ENCODE measurements at places on chromosomes 6 and 20. TPM values are rescaled to one million over a fixed set of nuclear protein-coding genes. Genes with fewer than 3 reads are reported as not detected.

DEFB128 gene
- total RNA-seq, result not detected

TCF15 gene
- total RNA-seq, result 8.4 TPM

MICB gene
- total RNA-seq, result 1.8 TPM

ZNF391 gene
- 1.6 TPM for total RNA-seq

RWDD2A gene
- total RNA-seq, result 3.4 TPM

TJAP1 gene
- 18.6 TPM for total RNA-seq

ENPP4 gene
- total RNA-seq, result 15.1 TPM

DOK5 gene
- total RNA-seq, result 9.2 TPM

KIAA1755 gene
- total RNA-seq, result 4.9 TPM

CEP250 gene
- total RNA-seq, result 18.8 TPM

NOTCH4 gene
- total RNA-seq, result 17.4 TPM

ANGPT4 gene
- total RNA-seq, result not detected

DNA sequence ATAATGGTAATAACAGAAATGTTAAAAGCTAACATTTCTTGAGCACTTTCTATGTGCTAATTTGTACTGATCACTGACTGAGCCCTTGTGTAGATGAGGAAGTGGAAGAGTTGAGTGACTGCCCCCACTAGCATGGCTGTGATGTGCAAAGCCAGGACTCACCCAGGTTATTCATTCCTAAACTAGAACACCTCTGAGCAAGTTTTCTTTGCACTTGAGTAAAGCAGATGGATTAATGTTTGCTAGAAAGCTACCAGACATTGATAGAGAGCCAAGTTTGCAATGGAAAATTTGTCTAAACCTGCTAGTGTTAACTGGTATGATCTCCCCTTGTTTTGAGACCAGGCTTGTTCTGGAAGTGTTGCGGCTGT lies 467.4 kb upstream of the PLCB4 start:
- no peak overlapping the region for H3K4me3 ChIP-seq
- DNase-seq, result no peak
- no peaks in the 10 kb centered on the region for H3K27me3 ChIP-seq
- H3K27ac ChIP-seq, result peak overlapping the region; percentile 69
- H3K4me1 ChIP-seq, result no peaks in the 10 kb centered on the region

- peaks cover 16% of the 10 kb centered on the region for H3K4me1 ChIP-seq
- peaks cover 33% of the 10 kb centered on the region for H3K36me3 ChIP-seq
- H3K27ac ChIP-seq, result no peak overlapping the region
- no peak for DNase-seq
These were observed 21.0 kb downstream of the PRDM1 start for GRCh38 chr6:106107043-106107613.

DNA sequence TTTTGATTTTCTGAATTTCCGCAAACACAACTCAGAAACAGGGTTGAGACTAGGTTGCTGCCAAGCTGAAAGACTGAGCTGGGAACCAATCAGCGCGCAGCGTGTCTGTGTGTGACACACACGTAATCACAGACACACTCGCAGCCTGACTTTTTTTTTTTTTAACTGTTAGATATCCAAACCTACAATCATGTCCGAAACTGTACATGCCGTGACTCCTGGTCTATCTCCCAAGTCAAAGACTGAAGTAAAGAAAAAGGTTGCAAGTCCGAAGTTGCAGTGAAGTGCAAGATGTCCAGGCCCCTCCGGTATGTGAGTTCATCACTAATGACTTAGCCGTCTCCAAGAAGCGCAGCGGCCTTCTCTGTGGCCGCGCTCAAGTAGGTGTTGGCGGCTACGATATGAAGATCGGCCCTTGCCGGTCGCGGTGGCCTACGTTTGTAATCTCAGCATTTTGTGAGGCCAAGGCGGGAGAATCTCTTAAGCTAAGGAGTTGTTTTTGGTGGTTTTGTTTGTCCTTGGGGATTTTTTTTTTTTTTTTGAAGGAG lies 108.2 kb downstream of the HFE start:
- H3K27me3 ChIP-seq, result no peaks in the 10 kb centered on the region
- peak overlapping the region; percentile 42 for H3K27ac ChIP-seq
- no peaks in the 10 kb centered on the region for H3K36me3 ChIP-seq
- peak overlapping the region; percentile 32 for H3K4me3 ChIP-seq
- peak; percentile 93 for DNase-seq
- peaks cover 45% of the 10 kb centered on the region for H3K4me1 ChIP-seq

DNA sequence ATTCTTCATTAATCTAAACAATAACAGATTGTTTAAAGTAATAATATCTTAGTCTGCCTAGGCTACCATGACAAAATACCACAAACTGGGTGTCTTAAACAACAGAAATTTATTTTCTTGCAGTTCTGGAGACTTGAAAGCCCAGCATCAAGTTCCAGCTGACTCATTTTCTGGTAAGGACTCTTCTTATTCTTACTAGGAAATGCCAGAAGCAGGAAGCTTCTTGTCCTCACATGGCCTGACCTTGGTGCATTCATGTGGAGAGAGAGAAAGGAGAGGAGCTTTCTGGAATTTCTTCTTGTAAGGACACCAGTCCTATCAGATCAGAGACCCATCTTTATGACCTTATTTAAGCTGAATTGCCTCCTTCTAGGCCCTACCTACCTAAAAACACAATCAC lies 110.5 kb downstream of the ANKRD60 start:
- H3K27me3 ChIP-seq, result no peaks in the 10 kb centered on the region
- DNase-seq, result no peak
- peaks cover 7% of the 10 kb centered on the region for H3K4me1 ChIP-seq
- no peak overlapping the region for H3K27ac ChIP-seq

- no peak overlapping the region for H3K4me3 ChIP-seq
- no peaks in the 10 kb centered on the region for H3K27me3 ChIP-seq
- H3K36me3 ChIP-seq, result no peaks in the 10 kb centered on the region
- no peak for DNase-seq
- H3K4me1 ChIP-seq, result peaks cover 8% of the 10 kb centered on the region
These were observed 32.7 kb downstream of the OGFRL1 start for GRCh38 chr6:71321314-71321713.

GRCh38 chr6:170584954-170585498 lies 589 bp upstream of the PDCD2 start:
- DNase-seq, result no peak
- H3K27ac ChIP-seq, result peak overlapping the region; percentile 88
- H3K27me3 ChIP-seq, result no peaks in the 10 kb centered on the region
- peaks cover 29% of the 10 kb centered on the region for H3K36me3 ChIP-seq

GRCh38 chr6:144500892-144501291 lies 215.8 kb downstream of the UTRN start:
- no peaks in the 10 kb centered on the region for H3K27me3 ChIP-seq
- DNase-seq, result no peak
- H3K4me3 ChIP-seq, result no peak overlapping the region
- H3K36me3 ChIP-seq, result no peaks in the 10 kb centered on the region
- H3K27ac ChIP-seq, result no peak overlapping the region
- H3K4me1 ChIP-seq, result peaks cover 4% of the 10 kb centered on the region

DNA sequence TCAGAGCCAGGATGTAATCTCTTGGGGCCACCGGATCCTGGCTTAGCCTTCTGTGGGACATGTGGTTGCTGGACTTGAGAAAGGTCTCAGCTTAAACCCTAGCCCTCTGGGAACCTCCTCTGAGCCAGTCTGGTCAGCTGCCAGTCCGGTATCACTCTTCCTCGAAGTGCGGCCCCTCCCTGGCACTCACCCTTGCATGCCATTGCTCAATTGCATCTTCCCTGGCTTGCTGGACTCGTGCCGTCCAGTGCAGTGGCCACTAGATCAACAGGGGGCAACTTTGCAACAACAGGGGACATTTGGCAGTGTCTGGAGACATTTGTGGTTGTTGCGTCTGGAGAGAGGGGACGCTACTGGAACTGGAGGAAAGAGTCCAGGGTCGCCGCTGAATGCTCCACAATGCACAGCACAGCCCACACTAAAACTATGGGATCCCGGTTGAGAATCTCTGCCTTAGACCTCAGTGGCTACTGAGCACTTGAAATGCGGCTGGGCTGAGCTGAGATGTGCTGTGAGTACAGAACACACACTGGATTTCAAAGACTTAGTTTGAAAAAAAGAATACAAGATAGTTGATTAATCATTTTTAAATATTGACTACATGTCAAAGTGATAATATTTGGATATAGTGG lies 152.1 kb downstream of the TFAP2C start:
- H3K4me1 ChIP-seq, result no peaks in the 10 kb centered on the region
- no peaks in the 10 kb centered on the region for H3K36me3 ChIP-seq
- H3K27me3 ChIP-seq, result peaks cover 33% of the 10 kb centered on the region
- no peak overlapping the region for H3K27ac ChIP-seq
- DNase-seq, result no peak
- no peak overlapping the region for H3K4me3 ChIP-seq

DNA sequence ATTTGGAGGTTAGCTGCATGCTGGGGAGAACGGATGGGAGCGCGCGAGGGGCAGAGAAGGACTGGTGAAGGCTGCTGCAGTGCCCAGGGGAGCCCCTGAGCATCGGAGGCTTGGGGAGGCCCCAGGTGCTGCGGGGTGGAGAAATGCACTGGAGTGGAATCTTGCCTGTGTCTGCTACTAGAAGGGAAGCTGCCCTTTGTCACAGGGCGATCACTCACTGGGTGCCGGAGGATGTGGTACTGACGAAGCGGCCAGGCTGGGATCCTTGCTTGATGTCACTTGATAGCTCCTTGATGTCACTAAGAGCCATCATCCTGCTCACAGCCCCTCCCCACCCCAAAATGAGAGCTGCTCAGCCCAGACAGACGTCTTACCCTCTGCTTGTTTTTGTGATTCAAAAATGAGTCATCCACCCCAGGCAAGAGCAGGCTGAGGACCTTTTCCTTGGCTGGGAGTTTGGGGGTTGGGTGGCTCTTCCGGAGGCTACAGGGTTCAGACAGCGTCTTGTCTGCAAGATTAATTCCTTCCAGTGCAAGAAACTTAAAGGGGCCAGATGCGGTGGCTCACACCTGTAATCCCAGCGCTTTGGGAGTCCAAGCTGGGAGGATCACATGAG lies 62.6 kb upstream of the PMEPA1 start:
- no peak for DNase-seq
- H3K4me1 ChIP-seq, result no peaks in the 10 kb centered on the region
- H3K27me3 ChIP-seq, result no peaks in the 10 kb centered on the region

- H3K27ac ChIP-seq, result no peak overlapping the region
- H3K27me3 ChIP-seq, result no peaks in the 10 kb centered on the region
- H3K36me3 ChIP-seq, result no peaks in the 10 kb centered on the region
- H3K4me1 ChIP-seq, result no peaks in the 10 kb centered on the region
- DNase-seq, result no peak
These were observed 74.2 kb downstream of the IRF4 start for GRCh38 chr6:465531-466348.

- peaks cover 19% of the 10 kb centered on the region for H3K4me1 ChIP-seq
- peak overlapping the region; percentile 24 for H3K27ac ChIP-seq
- peak; percentile 29 for DNase-seq
These were observed 7.0 kb downstream of the SCUBE3 start for GRCh38 chr6:35220711-35221110.

DNA sequence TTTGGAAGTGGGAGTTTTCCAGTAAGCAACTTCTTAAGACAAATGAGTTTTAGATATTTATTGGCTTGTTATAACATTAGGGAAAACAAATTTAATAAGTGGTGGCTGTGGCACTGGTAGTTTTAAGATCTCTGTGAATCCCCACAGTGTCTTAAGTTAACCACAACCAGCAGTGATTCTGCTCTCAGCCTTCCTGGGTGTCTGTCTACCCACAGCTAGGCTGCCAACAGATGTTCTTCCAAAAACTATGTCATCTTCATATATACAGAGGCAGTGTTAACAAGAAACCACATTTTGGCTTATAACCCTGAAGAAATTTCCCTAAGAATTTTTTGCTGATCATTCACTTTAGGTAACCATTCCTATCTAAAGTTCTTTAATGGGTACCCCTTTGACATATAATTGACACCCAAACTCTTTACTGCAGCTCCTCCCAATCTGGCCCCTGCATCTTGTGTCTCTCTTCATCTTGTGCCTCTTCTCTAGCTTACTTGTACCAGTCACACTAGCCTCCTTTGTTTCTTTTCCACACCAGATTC lies 52.7 kb downstream of the TOP1 start:
- H3K4me1 ChIP-seq, result peaks cover 29% of the 10 kb centered on the region
- no peaks in the 10 kb centered on the region for H3K27me3 ChIP-seq
- no peak overlapping the region for H3K27ac ChIP-seq
- no peak overlapping the region for H3K4me3 ChIP-seq
- H3K36me3 ChIP-seq, result peaks cover 44% of the 10 kb centered on the region
- no peak for DNase-seq

DNA sequence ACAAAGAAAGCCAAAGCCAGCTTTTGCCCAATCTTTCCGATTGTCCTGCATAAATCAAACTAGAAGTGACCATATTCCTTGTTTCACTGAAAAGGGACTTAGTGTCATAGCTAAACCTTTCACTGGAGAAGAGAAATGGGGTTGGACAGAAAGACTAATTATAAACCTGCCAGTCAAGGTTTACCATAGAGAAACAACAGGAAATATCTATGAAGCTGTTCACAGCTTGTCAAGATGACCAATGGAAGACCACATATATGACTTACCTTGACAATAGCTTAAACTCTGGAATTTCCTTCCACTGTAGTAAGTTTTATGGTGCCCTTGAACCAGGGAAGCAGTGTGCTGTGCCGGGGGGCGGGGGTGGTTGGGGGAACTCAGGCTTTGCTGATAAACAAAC lies 107.7 kb upstream of the PHACTR1 start:
- H3K4me3 ChIP-seq, result no peak overlapping the region
- no peak for DNase-seq
- H3K27ac ChIP-seq, result no peak overlapping the region
- no peaks in the 10 kb centered on the region for H3K4me1 ChIP-seq
- H3K36me3 ChIP-seq, result no peaks in the 10 kb centered on the region

DNA sequence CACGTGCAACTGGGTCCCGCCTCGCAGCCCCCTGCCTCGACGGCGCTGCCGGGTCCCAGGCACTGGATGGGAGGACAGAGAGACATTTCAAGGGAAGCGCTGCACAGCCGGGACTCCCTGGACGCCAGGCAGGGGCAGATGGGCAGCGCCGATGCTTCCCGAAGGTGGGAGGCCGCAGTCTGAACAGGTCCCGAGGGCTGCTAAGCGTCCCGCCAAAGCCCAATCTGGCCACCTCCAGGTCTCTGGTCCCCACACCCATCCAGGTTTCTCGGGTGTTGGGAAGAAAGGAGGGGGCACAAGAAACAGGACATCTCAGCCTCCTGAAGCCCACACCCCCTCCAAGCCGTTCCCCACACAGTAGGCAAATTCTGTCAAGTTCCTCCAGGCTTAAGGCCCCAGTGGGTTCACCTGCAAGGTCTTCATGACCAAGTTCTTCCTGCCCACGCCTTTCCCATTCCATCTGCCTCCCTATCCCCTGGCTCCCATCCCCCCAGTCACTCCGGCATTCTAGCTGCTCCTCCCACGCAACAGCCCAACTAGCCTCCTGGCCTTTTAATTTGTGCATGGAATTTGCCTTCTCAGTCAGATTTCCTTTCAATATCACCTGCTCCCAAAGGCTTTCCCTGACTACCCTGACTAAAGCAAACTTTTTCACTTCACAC lies 5.4 kb upstream of the CPXM1 start:
- H3K27me3 ChIP-seq, result peaks cover 87% of the 10 kb centered on the region
- H3K4me1 ChIP-seq, result no peaks in the 10 kb centered on the region
- H3K36me3 ChIP-seq, result no peaks in the 10 kb centered on the region
- no peak for DNase-seq
- H3K4me3 ChIP-seq, result no peak overlapping the region
- no peak overlapping the region for H3K27ac ChIP-seq

Measured in heart right ventricle (tissue), 16 donors.